CD8-positive, alpha-beta memory T cell (primary cell): ENCODE measurements at places on chromosomes 13 and 19.

DNA sequence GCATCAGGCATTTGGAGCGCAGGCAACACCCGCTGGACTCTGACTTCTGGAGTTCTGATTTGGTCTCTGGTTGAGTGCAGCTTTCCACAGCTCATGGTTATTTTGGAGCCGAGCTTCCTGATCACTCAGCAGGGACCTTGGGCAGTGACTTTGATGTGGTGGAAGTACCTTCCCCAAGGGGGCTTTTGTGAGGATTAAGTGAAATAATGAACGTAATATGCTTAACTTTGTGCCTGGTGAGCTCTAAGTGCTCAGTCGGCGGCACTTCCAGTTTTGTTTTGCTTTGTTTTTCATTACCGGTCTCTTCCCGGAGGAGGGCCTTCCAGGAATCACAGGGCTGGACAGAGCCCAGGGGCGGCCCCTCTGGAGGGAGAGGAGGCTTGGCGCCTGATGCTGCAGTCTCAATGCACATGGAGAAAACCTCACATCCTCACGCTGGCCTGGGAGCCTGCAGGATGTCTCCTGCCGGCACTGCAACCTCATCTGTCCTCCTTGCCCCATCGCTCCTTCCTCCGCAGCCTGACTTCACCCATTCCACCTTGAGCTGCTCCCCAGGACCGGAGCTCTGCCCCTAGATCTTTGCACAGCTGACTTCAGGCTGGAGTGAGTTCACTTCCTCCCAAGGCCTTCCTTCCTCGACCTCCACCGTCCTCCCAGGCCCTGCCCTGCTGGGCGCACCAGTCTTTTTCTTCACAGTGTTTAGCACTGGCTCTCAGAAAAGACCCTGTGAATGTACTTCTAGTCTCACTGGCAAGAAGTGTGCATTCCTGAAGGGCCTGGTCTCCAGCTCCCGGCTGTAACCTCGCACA is 1.5 kb downstream of the PLEKHF1 start:
- DNase-seq: no peak

- no peak for DNase-seq
Observed at GRCh38 chr13:93290503-93290902, 63.9 kb downstream of the GPC6 start.

- DNase-seq: no peak
Observed at GRCh38 chr13:50464349-50465251, 378.9 kb downstream of the DLEU7 start.

- no peak for DNase-seq
Observed at GRCh38 chr19:1850809-1851653, 2.7 kb upstream of the REXO1 start.

- DNase-seq: no peak
Observed at GRCh38 chr19:42166316-42166715, 34.1 kb upstream of the POU2F2 start.

DNA sequence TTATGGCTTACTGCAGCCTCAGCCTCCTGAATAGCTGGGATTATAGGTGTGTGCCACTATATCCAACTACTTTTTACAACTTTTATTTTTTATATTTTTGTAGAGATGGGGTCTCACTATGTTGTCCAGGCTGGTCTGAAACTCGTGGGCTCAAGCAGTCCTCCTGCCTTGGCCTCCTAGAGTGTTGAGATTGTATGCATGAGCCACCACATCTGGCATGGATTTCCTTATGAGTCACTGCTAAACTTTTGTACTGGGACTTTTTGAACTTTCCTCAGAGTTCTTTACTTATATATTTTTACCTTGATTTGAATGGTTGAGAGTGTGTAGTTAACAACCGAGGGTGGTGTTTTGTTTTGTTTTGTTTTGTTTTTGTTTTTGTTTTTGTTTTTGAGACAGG is 33.4 kb downstream of the DNAJC3 start:
- no peak for DNase-seq

DNA sequence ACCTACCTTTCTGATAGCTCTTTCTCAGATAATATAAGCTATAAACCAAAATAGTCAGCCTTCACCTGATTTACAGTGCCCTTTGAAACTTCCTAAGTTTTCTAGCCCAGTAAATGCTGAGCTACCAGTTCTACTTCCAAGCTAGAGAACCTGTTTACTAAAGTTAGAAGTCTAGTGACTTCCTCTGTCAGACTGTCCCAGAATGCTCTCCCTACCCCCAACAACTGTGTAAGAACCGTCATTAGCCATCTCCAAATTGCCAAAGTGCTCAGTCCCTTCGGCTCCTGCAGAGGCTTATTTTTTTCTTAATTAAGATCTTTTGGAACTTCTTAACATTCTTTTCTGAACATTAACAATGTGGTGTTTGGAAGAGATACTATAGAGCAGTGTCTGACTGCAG is 3.2 kb upstream of the ABCC4 start:
- DNase-seq: no peak

DNA sequence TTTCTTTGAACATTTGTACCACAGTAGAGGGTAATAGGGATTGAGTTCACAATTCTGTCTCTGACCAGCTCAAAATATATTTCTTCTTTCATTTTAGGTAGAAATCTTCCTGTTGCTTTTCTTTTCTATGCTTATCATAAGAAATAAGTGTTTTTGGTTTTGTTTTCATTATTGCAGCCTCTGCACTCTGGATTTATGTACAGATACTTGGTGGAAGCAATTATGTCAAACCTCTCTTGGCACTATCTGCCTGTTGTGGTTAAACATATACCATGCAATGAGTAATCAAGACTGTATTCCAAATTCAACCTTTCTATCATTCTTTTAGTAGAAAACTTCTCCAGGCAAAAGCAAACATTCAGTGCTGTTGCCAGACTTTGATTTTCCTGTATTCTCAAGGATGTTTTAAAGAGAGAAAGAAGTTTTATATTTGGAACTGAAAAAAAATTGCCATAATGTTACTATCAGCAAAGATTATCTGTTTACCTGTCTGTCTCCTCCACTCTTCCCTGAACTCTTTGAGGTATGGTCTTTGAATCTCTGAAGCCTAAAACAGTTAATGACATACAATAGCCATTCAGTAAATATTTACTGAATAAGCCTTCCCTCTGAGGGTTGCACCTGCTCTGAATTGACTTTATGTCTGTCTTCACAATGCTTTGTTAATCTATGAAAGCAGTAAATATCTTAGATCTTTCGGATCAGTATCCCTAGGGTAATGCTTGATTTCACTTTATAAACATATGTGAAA is 612.5 kb upstream of the PRR20A start:
- no peak for DNase-seq

DNA sequence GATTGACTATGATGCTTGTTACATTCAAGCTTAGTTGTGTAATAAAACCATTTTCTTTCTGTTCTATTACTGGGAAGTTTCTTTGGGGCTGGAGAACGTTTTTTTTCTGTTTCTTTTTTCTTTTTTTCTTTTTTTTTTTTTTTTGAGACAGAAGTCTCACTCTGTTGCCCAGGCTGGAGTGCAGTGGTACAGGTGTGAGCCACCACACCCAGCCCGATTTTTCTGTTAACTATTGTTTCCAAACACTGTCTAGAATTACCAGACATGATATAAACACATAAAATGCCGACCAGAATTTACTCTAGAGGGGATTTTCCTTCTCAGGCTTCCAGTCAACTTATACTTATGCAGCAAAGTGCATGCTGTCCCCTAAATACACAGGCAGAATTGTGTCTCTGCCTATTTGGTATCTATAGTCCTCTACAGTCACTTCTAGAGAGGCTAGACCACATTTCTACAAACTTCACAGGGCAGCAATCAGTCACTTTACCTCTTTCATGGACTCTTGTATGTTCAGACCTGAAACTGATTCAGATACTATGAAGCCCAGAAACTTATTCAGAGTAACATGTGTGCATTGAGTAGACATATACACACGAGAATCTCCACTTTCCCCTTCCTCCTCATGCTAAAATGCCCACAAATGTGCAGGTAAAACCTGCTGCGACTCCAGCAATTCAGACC is 121.2 kb downstream of the ZNF737 start:
- no peak for DNase-seq

DNA sequence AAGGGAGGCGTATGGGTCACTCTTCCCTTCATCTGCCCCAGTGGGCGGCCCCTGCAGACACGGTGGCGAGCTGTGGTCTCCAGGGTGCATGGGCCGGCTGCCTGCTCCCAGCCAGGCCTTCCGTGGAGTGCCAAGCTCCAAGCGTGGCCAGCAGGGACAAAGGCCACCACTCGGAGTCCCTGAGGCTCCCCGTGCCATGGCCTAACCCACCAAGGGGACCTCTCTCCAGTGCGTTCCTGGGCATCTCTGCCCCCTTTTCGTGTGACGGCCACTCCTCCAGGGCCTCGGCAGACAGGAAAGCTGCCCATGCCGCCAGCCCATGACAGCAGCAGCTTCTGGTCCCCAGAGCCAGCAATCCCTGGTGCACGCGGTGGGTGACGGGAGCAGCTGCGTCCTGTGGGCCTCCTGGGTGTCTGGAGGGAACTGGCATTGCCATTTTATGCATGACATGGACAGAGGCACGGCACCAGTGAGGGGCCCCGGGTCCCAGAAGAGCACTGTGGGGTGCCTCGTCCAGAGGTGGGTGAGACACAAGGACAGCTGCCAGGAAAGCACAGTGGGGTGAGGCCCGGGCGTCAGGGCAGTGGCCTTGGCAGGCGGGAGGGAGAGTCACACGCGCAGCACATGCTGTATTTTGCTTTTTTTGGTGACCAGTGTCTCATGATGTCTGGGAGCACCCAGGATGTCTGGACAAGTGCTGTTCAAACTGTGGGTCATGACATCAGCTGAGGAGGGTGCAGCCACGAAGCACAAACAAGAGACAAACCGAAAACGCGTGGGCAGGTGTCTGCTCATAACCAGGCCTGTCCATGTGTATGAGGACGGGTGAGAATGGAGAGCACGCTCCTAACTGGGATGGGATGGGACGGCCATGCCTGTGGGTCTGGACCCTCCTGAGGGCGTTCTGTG is 32.3 kb downstream of the CEBPG start:
- DNase-seq: no peak
